SK-N-MC (cell line): ENCODE measurements at places on chromosomes 1 and 21.

DNA sequence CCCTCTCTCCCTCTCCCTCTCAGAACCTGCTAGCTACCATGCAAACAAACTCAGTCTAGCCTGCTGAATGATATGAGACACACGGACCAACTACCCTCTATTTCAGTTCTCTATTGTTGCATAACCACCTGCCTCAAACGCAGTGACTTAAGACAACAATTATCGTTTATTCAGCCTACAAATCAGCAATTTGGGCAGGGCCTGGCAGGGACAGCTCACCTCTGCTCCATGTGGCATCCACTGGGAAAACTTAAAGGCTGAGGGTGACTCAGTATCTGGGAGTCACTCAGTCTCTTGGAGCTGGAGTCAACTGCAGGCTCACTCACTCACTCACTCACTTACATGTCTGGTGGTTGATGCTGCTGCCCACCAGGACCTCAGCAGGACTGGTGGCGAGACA, 121.3 kb downstream of the SEC16B start:
- DNase-seq, result no peak

- DNase-seq, result no peak
Measured at GRCh38 chr21:44626673-44627143, at the start of gene KRTAP10-9. Gene KRTAP10-9, plus strand, starts transcription at chr21:44627093. Its CDS starts 79 bp downstream, at chr21:44627172.

DNA sequence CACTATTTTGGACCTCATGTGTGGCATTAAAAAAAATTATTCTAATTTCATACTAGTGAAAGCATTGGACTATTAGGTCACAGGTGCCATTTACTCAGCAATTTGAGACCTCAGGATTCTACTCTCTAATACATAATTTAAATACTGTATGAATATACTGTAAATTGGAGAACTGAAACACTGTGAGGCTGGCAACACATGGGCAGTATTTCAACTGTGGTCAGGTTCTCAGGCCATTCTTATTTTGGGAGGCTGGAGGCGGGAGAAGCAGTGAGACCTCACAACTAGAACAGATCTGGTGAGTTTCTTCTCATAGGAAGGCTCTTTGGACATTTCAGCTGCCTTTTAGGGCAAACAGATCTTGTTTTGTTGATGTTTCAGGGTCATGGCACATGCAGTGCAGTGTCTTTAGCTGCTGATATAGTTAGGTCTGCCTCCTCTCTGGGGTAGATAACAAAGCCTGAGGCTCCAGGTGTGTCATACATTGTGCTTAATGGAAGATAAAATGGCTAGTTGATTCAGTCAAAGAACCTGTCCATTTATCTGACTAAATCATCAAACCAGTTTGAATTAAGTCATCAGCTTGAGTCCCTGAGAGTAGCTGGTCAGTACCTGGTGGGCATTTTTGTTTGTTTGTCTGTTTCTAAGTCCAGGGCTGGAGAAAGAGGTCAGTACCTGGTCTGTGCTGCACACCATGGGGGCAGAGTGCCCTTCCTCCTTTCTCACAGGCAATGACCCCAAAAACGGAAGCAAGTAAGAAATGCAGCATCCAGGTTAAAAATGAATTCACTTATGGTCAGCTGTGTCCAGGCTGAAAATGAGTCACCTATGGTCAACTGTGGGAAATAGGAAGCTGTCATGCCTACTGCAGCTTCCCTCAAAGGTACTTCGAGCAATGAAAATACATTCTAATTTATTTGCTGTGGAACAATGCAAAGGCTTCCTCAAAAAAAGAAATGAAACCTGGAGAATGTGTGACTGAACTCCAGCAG, 216.2 kb downstream of the SDCCAG8 start:
- DNase-seq, result no peak

- DNase-seq, result no peak
Measured at GRCh38 chr21:32544697-32545096, 40.6 kb downstream of the TCP10L start.

- no peak for DNase-seq
Measured at GRCh38 chr1:46474570-46474969, 15.1 kb upstream of the DMBX1 start.

- DNase-seq, result no peak
Measured at GRCh38 chr1:205794011-205794730, 18.8 kb downstream of the SLC41A1 start.

- no peak for DNase-seq
Measured at GRCh38 chr1:170587253-170587593, 55.3 kb downstream of the GORAB start.
